ENCODE measurements at places on chromosomes 3 and 15.

DNA sequence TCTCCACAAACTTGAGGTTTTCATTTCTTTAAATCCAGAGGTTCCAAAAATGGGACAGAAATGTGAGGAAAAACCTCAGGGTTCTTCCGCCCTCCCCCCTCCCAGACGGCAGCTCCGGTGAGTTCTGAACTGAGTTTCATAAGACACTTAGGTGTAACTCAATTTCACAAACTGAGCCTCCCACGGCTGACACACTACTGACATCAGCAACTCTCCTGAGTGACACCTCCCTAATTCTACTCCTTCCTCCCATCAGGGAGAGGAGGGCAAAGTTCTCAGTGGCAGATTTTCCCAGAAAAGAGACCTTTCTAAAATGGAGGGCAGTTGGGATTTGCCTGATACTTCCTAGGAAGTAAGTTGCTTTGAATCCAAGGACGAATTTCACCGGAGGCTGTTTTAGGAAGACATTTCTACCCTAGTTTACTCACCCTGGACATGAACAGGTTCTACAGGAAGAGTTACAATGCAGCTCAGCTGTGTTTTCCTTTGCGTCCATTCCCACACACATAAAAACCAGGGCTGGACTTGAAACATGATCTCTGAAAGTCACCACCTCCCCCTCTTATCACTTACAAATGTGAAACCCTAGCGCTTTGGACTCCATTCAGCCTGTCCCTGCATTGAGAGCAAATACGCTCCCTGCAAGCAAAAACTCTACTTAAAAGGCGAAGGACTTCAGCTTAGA is 78.1 kb upstream of the LMOD3 start:
- DNase-seq: no peak

- DNase-seq: no peak
Observed at GRCh38 chr3:190070622-190071347, 49.9 kb downstream of the P3H2 start.

DNA sequence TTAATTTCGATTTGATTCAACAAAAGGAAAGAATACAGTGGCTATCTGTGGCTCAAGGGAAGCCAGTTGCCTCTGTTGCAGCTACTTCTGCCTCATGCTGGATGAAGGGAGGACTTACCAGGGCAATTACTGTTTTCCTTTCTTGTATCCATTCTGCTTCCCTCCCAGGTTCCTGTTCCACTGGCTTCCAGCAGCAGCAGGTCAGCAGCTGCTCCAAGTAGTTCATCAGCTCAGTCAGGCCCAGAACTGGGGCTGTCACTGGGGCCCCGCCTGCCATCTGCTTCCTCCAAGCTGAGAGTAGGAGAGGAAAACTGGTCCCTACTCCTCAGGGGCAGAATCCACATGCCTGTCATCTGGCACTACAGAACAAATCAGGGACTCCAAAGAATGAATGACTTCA is 48.6 kb upstream of the ULK4 start:
- DNase-seq: no peak

DNA sequence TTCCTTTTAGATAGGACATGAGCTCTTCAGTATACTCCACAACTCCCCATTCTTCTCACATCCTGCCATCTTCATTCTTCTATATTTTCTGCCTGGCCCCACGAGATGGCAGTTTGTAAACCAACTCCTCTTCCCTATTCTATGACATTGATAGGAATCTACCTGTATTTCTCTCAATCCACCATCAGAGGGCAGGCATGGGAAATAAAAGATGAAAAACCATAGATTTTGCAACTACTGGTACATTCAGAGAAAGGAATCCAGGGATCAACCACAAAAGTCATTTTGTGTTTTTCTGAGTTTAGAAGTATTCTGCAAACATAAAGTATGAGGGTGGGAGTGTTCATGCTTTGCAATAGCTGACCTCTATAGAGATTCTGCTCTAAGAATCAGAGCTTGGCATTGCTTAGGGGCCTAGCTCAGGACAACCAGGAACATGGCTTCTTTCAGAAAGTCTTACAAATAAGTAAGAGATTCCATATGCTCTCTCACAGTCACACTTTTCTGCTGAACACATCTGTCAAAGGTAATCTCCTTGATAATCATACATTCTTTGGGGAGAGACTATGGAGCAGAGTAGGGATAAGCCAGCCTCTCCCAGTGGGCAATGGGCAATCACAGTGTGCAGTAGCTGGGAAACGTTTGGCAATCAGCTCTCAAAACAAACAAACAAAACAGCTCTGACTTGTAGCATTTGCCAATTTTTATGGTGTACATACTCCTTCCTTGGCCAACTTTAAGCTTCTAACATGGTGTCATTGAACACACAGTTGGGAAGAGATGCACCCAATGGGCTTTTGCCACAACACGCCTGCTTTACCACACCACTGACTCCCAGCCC is 43.1 kb upstream of the SLC25A36 start:
- DNase-seq: peak; percentile 9

DNA sequence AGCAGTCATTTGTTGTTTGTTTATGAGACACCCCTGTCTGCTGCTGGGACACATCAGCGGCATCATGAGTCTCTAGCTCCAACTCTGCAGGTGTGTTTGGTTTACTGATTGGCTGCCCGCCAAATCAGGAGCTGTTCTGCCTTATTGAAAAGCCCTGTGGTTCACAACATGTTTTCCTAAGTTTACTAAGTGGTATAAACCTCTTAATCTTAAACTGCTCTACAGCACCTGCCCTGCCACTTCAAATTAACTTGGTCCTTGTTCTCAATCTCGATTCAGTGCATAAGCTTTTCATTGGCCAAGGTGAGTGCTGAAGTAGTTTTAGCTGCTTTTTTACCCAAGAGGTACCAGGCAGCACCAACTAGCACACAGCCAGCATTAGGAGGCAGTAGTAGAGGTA is 77.8 kb upstream of the WDR72 start:
- DNase-seq: peak; percentile 29

GRCh38 chr3:73407577-73407976 is 217.2 kb downstream of the PDZRN3 start:
- DNase-seq: no peak

DNA sequence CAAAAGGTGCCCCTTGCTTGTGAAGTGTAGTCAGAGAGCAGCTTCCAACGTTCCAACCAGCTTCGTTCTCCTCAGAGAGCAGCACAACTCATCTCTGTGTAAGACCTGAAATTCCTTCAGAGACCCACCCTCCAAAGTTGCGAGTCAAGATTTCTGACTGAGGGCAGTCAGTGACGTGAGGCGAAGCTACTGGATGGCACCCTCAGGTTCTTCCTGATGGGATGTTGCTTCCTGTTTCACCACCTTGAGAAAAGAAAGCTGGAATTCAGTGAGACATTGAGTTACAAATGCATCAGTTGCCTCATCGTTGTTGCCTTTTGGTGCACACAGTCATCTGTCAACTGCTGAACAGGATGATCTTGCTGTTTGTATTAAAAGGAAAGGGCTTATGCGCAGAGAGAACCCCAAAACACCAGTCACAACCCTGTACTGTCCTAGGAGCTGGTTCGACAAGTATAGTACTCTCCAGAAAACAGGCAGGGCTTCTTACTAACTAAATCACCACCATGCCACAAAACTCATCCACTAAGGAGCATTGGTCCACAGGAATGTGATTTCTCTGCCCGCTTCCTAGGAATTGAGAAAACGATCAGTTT is at the start of gene CERS3:
TSS of gene CERS3 (minus strand) at position 118 of the 596 bp plus-strand sequence. CDS start 27,101 bp downstream, outside the sequence.
- no peak for DNase-seq
